ENCODE measurements at places on chromosomes 6 and 20.

- no peak for DNase-seq
These were observed 69.5 kb downstream of the PREX1 start for GRCh38 chr20:48758206-48758820.

GRCh38 chr6:128807577-128807976 is 75.4 kb upstream of the LAMA2 start:
- DNase-seq, result no peak

DNA sequence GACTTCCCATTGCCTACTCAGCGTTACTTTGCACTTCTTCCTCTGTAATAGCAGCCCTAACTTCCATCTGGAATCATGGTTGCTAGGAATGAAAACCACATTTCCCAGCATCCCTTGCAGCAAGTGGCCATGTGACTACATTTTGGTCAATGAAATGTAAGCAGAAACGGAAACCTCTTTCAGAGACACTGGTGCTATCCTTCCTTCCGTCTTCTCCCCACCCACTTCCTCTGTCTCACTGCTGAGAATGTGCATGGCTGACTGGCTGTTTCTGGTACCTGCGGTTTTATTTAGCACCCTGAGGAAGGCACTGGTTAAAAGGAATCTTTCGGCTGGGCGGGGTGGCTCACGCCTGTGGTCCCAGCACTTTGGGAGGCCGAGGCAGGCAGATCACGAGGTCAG is 107.4 kb downstream of the SCML4 start:
- DNase-seq, result peak; percentile 84

GRCh38 chr20:57996936-57997890 is 231.2 kb downstream of the ANKRD60 start:
- no peak for DNase-seq

- no peak for DNase-seq
These were observed 531.9 kb downstream of the QKI start for GRCh38 chr6:163946437-163946836.

DNA sequence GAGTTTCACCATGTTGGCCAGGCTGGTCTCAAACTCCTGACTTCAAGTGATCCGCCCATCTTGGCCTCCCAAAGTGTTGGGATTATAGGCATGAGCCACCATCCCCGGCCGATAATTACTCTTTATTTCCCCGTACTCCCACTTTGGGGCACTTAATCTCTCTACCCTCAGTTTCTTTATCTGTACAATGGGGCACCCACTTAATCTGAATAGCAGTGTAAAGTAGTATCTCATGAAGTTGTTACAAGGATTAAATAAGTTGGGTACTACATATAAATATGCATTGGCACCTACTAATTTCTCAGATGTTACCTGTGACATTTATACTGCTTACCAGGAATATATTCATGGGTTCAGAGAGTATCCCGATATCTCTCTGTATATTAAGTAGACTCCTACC is 15.2 kb downstream of the GINM1 start:
- no peak for DNase-seq

Data from CD4-positive, CD25-positive, alpha-beta regulatory T cell (primary cell).